ENCODE measurements at places on chromosomes 5 and 9.
A peak's percentile ranks its signal among the peaks of the same experiment; 100 is the strongest.

GRCh38 chr9:17810728-17811571 lies 232.1 kb downstream of the SH3GL2 start:
- DNase-seq: peak; percentile 78

GRCh38 chr9:138071731-138072130 lies 194.1 kb downstream of the CACNA1B start:
- DNase-seq: no peak

DNA sequence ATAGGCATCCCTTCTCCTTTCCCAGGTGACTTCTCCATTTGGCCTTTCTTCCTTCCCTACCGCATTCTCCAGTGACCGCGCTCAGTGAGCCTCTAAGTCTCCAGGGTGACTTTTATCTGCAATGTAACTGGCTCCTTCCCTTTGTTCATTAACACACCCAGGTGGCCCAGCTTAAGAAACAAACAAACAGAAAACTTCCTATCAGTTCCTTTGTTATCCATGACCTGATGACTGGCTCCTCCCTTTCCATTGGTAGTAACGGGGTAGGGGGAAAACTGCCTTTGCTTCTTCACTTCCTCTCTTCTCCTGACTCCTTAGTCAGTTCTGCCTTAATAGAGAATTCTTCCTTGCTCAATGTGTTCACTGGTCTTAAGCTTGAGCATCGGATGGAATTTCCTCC lies 7.0 kb upstream of the SH3GL2 start:
- DNase-seq: no peak

GRCh38 chr9:129175515-129175824 lies 2.6 kb downstream of the IER5L start:
- DNase-seq: no peak

DNA sequence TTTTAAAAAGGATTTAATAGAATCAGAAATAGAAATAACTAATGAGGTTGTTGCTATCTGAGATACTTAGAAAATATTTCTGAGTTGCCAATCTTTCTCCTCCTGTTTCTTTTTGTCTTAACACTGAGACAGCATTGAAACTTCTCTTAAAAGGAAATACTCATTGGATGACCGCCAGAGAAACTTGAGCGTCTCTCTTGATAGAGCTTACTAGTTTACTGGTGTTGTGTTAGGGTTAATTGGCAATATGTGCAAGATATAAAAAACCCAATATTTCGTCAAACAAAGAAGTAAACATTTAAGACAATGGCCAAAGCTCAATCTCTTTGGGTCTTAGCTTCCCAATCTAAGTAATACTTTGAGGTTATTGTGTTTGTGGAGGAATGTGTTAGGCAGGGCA lies 176.4 kb upstream of the CHD1 start:
- peak; percentile 31 for DNase-seq

- DNase-seq: no peak
Observed at GRCh38 chr5:172771439-172772111, 580 bp upstream of the DUSP1 start.

GRCh38 chr9:113558632-113559502 lies 95.3 kb downstream of the RGS3 start:
- DNase-seq: peak; percentile 97

Measured in cardiac fibroblast (primary cell).